ENCODE measurements at places on chromosomes 13 and 19.

- DNase-seq: peak; percentile 88
These were observed 12.8 kb downstream of the LTBP4 start for GRCh38 chr19:40613690-40614621.

- DNase-seq: no peak
These were observed 2.1 kb downstream of the PGLYRP1 start for GRCh38 chr19:46020819-46021125.

- DNase-seq: no peak
These were observed 1323.5 kb upstream of the SLC10A2 start for GRCh38 chr13:104389691-104390090.

DNA sequence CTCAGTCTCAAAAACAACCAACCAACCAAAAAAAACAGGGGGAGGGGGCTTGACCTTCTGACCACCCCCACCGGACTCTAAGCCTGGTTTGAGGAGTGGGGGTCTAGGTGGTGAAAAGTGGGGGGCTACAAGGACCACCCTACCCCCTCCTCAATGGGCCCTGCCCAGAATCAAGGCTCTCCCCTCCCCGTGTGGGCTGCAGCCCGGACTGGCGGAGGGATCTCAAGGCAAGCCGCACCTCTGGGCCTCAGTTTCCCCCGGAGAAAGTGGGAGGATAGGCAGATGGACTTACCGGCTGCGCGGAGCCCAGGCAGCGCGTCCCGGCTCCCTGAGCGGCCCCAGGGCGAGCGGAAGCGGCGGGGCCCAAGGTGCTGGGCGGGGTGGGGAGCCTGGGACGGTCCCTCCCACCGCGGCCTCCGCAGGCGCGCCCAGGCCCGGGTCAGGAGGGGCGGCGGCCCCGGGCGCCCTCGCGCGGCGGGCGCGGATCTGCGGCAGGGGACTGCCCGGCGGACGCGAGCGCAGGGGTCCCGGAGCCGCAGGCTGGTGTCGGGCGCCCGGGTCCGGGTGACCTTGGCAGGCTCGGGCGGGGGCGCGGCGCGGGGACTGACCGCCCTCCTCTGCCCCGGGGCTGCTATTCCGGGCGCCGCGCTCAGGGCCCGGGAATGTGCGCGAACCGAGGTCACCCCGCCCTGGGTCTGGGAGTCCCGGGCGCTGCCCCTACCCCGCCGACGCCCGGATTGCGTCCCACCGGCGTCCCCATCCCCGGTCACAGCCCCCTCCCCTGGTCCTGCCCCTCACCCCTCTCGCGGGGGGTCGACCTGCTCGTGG lies at the start of gene ADAMTSL5:
ADAMTSL5 (minus strand) TSS at position 349 of the 828 bp plus-strand sequence. CDS start 2,076 bp downstream, outside the sequence.
- DNase-seq: peak; percentile 77

DNA sequence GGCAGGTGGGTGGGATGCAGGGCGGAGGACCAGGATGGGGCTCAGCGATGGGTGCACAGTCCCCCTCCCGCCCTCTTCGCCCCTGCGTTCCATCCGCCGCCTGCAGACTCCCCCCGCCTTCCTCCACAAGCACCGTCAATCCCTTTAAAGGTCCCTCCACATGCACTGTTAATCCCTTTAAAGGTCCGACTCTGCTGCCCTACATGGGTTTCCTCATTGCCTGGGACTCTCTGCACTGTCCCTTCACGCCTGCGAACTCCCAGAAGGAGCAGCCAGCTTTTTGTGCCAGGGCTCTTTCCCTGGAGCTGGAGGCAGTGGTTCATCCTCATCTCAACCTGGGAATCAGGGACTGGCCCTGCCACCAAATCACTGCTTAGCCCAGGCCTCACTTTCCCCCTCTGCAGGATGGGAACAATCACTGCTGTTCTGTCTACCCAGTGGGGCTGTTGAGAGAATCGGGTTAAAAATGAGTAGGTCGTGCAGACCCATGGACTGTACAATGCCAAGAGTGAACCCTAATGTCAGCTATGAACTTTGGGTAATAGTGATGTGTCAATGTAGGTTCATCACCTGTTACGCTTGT lies 20.4 kb downstream of the ZNF574 start:
- no peak for DNase-seq

Data from stimulated activated CD4-positive, alpha-beta T cell treated with anti-CD3 and anti-CD28 coated beads, TNF-alpha, amount 100 ng/mL, for 24 hours (primary cell).